ENCODE measurements at places on chromosomes 11 and 22.

GRCh38 chr11:40401132-40401853, 1058.2 kb downstream of the LRRC4C start:
- no peak for DNase-seq

- DNase-seq, result no peak
Measured at GRCh38 chr22:48566741-48567140, 1260.9 kb downstream of the BRD1 start.

- no peak for DNase-seq
Measured at GRCh38 chr11:104096900-104097299, 60.5 kb downstream of the DDI1 start.

- no peak for DNase-seq
Measured at GRCh38 chr22:25555586-25555985, 8.9 kb upstream of the GRK3 start.

DNA sequence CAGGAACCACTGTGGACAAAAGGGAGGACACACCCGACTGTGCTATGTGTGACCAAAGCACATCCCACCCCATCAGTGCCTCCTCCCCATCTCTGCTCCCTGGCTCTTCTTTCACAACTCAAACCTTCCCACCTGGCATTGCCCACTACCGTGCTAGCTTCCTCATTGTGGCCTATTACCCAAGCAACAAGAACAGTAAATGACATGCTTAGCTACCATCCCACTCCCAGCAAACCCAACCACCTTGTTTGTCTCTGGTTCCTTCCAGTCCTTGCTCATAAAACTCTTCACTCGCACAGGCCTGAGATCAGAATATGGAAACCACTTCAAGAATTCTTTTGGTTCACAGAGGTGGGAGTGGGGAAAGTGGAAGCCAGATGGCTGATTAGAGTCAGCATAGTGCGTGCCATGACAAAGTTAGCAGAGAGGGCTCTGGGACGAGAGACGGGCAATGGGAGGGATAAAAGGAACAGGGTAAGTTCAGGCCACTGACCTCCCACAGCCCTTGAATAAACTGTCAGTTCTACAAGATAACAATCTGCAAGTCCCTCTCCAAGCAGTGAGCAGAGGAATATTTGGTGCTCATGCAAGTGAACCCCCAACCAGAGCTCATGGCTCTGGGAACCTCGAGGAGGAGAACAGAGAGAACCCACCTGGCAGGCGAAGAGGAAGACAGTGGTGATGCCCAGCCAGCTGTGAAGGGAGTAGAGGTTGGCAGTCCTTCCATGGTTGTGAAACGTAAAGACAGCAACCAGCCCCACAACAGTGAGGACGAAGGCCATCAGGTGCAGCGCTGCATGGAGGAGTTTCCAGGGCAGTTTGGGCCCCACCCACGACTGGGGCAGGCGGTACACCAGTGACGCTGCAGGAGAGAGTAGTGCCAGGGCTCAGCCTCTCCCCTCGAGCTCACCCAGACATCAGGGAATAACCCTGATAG, 8.3 kb downstream of the CYB561A3 start:
- no peak for DNase-seq

- DNase-seq, result no peak
Measured at GRCh38 chr11:130050257-130050656, 19.4 kb upstream of the APLP2 start.

DNA sequence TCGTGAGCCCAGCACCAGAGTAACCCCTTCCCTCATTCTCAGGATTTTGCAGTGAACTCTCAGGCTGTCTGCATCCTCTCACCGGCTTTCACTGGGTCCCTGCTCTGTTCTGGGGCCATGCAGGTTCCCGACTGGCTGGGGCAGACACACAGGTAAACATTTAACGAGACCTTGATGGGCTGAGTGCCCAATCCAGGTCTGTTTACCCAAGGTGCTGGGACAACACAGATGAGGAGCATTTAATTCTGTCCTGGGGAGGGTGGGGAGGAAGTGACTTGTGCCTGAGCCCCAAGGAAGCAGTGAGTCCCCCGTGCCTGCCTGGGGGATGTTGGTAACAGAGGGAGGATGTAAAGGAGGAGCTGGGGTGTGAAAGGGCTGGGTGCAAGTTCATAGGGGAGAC, 4.4 kb downstream of the BIK start:
- no peak for DNase-seq

- DNase-seq, result no peak
Measured at GRCh38 chr11:28581286-28582242, 473.4 kb downstream of the METTL15 start.

GRCh38 chr11:129319201-129319600, 56.4 kb upstream of the BARX2 start:
- DNase-seq, result no peak

- DNase-seq, result no peak
Measured at GRCh38 chr11:37642296-37642695, 1044.3 kb upstream of the RAG2 start.

GRCh38 chr11:5275369-5276110, 5.8 kb upstream of the HBE1 start:
- DNase-seq, result no peak

GRCh38 chr11:34075178-34075820, 23.8 kb downstream of the CAPRIN1 start:
- no peak for DNase-seq

DNA sequence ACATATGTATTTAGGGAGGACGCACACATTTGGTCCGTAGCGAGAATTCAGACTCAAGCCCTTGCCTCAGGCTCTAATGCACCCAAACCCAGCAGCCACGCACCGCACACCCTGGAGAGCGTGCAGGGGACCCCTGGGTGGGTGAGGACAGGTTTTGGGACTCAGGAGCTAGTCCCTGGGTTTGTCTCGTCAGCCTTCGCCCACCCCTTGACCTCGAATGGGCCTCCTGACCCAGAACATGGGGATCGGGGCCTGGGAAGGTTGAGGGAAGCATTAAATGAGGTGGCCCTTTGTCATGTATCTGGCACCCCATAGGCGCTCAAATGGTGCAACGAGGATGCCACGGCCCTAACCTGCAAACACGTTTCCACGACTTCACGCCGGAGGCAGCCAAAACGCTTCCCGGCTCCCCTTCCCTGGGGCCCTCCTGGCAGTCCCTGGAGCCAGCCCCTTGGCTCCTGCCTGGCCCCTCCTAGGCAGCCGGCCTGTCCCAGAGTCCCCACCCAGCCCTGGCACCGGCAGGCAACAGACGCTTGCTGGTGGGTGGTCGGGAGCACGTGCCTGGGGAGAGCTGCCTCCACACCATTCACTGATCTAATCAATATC, 5.5 kb upstream of the LINC01488 start:
- no peak for DNase-seq

DNA sequence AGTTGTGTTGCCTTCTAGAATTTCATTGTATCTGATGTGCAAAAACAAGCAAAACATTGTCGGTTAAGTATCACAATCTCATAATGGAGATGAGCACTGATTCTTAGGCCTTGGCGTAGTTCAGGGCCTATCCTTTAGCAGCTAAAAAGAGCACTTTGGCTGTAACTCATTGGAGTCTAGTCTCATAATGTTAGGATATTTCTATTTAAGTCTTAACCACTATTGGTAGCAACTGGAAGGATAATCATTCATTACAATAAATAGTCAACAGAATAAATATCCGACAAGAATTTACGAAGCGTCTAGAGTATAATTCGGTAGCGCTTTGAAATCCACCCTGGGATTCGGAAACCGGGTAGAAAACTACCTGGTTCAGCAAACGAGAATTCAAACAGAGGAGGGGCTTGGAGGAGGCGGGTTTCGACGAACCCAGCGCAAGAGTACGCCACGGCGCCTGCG, 461 bp upstream of the EED start:
- DNase-seq, result peak; percentile 85

DNA sequence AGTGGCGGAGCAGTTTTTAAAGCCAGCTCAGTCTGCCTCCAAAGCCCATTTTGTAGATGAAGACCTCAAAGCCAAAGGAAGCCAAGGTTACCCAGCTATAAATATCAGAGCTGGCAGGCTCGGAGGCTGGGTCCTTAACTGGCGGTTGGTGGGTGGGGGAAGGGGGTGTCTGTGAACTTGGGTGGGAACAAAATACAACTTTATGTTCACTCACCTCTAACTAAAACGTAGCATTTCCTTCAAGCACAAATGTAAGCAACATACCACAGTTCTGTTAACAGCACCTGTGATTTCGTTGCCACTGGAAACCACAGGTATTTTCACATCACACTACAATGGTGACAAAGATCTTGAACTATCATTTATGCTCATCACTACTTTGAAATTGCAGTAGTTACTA, 99.7 kb upstream of the SYT13 start:
- no peak for DNase-seq

- DNase-seq, result no peak
Measured at GRCh38 chr11:122085264-122085663, 30.8 kb downstream of the BLID start.

- DNase-seq, result no peak
Measured at GRCh38 chr11:20656901-20657300, 12.5 kb upstream of the NELL1 start.

DNA sequence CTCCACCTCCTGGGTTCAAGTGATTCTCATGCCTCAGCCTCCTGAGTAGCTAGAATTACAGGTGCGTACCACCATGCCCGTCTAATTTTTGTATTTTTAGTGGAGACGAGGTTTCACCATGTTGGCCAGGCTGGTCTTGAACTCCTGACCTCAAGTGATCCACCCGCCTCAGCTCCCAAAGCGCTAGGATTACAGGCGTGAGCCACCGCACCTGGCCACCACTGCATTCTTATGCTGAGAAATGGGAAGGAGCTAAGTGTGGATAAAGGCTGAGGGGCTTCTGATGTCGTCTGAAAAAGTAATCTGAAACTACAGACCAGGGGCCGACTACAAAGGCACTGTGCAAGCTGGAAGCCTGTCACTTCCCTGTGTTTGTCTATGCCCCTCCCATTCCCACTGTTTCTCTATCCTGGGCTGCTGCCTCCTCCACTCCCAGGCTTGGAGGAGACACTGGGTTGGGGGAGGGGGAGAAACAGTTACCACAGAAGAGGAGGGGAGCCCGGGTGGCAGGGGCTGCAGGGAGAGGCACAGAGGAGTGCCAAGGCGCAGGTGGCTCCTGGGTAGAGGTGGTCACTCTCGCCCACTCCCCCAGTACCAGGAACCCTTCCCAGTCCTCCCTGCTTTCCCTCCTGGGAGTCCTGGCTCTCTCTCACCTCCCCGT, 2.9 kb upstream of the MTA2 start:
- no peak for DNase-seq

DNA sequence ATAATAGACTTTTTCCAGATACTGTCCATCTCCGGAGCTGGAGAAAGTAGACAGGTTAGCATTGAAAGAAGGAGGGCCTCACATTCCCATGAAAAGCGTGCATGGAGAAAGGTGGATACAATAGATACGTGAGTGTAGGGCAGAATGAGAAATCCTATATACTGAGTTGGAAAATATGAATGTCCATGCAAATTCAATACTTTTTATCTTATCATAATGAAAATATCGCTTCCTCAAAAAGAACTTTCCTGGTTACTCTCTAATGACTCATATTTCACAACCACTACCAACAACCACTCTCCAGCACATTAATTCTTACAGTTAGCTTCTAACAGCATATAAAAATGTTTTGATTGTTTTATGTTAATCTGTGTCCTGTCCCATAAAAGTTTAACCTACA, 22.0 kb upstream of the MS4A6A start:
- DNase-seq, result no peak

DNA sequence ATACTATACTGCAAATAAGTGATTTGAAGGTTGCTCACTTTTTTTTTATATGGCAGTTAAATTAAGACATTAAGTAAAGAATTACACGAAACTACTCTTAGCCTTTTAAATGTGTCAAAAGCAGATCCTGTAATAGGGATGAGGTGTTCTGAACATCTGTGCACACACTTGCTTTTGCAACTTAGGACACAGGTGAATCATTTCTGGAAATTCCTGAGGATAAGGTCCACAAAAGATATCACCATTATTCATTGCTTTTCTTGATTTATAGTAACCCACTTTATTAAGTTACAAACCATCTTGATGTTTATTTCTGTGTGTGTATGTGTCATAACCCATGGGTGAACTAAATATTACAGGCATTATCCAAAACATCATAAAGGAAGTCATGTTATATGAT, 55.9 kb downstream of the SLC5A12 start:
- no peak for DNase-seq

GRCh38 chr11:110621826-110622225, 90.4 kb downstream of the ARHGAP20 start:
- DNase-seq, result no peak

DNA sequence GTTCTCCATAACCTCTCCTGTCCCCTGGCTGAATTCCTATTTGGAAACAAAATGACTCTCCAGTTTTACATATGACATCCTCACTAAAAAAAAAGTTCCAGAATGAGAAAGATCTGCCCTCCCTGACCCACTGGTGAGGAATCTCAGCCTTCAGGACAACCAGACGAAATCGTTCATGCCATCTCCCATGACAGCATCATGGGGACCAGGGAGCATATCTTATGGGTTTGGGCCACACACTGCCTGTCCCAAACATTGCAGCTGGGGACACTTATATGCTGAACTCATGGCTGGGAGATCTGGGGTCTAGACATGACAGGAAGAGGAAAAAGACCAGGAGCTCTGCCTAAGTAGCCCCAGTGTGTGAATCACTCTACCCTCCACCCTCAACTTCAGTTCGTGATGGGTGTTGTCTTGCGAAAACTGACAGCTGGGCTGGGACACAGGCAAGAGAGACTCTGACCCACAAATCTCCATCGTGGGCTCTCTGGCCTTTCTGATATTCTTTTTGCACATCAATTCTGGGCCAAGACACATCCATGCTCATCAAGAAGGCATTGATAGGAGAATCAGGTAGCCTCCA, 102.0 kb downstream of the ZNF280B start:
- DNase-seq, result no peak

DNA sequence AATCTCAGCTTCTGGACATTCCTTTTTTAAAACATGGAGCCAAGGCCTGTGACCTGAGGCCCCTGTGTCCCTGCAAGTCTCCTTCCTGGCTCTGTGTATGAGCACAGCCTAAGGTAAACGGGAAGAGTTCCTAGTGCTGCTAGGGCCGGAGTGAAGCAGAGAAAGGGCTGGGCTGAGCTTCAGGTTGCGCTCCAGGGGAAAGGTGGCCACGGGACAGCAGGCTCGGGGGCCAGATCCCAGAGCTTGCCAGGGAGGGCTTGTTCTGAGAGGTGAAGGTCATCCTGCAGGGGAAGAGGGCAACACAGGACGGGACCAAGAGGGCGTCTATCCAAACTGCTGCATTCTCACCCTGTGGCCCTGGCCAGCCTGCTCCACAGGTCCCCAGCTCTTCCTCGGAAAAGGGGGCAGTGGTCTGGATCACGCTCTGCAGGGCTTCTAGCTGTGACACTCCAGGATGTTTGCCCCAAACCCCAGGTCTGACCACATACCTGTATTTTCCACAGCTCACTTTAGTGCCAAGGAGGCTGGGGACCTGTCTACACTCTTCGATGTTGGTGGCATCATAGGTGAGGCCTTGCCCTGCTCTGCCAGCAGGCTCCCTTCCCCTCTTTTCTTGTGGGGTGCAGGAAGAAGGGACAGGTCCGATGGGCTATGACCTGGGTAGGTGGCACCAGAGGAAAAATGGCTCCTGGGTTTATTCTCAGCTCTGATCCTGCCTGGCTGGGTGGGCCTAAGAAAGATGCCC, 20.4 kb downstream of the SLC37A2 start:
- DNase-seq, result no peak

DNA sequence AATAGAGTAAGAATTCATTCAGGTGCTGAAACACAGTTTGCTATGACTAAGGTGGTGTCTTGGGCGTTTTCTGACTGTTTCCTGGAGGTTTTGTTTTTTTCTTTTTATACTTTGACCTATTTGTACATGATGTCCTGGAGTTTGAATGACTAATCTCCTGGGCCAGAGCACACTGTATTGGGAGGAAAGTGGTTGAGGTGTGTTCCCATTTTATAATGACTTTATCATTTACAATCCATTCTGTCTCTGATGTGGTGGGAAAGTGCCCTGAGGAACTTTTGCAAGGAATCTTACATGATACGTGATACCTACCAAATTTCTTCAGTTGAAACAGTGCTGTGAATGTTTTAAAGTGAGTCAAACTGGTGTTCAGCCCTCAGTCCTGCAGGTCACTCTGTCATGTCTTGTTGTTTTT, 80.8 kb downstream of the TNRC6B start:
- DNase-seq, result no peak

Measured in renal cortex interstitium (tissue), 15 donors.